ENCODE measurements at places on chromosomes 3 and 15. TPM values are rescaled to one million over a fixed set of nuclear protein-coding genes. Genes with fewer than 3 reads are reported as not detected.

- DNase-seq, result no peak
Observed at GRCh38 chr3:172454180-172454579, 5.9 kb upstream of the GHSR start.

DNA sequence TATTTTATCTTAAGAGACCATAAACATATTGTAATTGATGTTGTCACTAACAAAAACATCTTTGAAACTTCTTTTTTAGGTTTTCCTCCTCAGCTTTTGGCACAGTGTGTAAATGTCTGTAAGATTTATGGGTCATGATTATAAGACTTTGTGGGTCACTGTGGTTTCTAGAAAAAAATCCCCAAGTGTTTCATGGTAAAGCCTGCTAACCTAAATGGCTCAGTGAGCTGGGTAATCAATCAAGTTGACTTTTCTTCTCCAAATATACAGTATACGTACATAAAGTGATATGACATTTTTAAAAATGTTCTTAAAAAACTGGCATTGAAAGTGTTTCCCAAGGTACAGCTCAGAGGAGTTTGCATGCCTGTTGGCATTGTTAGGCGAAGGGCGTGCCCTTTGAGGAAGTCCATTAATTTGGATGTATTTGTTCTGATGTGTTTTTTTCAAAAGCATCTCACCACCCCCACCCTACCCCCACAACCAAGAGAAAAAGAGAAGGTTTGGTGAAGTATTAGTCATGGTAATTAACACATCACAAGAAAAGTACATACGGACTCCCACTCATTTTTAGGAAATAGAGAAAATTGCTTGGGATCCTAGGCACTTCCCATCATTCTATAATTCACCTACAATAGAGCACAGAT, 385.4 kb upstream of the LRRC3B start:
- DNase-seq, result no peak

DNA sequence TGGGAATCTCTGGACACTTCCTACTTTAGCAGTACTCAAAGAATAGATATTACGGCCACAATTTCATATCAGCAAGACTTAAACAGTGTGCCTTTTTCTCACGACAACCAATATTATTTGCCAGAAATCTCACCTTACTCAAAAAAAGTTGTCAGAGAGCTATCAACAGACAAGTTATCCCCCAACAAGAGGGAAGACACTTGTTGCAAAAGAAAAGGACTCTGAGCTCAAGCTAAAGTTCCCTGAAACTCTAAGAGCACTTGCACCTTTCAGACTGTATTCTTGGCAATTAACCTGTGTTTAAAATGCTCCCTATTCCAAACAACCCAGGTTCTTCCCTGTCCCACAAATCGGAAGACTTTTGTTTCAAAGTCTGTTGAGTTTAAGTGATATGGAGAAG, 4.5 kb downstream of the LRIG1 start:
- no peak for DNase-seq

- DNase-seq, result no peak
Observed at GRCh38 chr3:185365291-185366073, 2.5 kb downstream of the MAP3K13 start.

PLSCR4 gene
- 56.9 TPM for total RNA-seq

DNA sequence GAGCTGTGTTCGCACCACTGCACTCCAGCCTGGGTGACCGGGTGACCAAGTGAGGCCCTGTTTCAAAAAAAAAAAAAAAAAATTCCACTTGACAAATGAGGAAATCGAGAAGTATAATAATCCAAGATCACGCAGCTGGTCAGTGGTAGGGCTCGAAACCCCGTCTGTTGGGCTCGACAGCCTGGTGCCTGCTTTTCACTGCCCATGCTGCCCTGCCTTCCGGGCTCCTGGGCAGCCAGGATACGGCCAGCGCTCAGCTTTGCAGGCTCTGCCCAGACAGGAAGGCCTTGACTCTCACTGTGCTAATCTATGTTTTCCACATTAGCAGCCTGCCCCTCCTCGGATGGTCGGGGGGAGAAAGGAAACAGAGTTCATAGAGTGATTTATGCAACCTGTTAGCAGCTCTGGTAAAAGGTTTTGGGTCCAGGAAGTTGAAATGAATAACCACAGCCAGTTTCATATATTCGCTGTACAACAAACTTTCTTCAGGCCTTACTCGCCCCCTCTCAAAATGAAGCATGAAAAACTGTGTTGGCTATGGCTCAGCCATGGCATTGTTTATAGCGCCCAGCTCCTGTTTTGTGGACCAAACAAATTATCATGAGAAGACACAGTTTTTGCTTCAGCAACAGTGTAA, 108.8 kb downstream of the XXYLT1 start:
- DNase-seq, result no peak

- no peak for DNase-seq
Observed at GRCh38 chr15:71588746-71589145, 221.6 kb upstream of the NR2E3 start.

FOXB1 gene
- not detected for total RNA-seq

DNA sequence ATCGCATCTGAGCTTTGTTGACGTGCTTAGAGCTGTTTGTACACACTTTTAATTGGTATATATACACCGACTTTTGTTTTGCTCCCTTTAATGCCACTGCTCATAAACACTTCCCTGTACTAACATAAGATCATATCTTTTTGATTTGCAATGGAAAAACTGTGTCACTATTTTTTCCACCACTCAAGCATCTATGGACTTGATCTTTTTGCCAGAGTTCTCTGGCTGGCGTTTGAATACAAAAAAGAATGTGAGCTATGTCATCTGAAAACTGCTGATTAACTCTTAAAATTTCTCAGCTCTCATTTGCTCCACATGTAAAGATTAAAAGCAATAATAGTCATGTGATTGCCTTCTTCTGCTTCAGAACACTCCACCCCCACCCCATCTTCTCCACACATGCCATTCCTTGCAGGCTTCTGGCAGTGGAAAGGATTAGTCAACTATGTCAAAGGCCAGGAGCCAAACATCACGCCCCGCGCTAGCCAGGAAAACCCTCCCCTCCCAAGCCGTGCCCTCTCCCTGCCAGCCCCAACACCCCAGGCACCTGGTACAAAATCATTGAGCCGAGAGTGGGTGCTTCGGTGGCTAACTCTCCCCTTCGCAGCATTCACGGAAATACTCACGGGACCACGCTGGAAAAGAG, 123.4 kb upstream of the MEF2A start:
- DNase-seq, result peak; percentile 68

DNA sequence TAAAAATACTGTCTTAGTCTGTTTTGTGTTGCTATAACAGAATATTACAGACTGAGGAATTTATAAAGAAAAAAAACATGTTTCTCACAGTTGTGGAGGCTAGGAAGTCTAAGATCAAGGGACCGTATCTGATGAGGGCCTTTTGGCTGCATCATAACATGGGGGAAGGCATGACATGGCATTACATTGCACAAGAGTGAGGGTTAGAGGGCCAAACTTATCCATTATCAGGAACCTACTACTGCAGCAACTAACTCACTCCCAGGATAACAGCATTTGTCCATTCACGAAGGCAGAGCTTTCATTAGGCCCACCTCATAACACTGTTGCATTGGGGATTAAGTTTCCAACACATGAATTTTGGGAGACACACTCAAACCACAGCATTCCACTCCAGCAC, 30.3 kb downstream of the SYN2 start:
- DNase-seq, result no peak

DNA sequence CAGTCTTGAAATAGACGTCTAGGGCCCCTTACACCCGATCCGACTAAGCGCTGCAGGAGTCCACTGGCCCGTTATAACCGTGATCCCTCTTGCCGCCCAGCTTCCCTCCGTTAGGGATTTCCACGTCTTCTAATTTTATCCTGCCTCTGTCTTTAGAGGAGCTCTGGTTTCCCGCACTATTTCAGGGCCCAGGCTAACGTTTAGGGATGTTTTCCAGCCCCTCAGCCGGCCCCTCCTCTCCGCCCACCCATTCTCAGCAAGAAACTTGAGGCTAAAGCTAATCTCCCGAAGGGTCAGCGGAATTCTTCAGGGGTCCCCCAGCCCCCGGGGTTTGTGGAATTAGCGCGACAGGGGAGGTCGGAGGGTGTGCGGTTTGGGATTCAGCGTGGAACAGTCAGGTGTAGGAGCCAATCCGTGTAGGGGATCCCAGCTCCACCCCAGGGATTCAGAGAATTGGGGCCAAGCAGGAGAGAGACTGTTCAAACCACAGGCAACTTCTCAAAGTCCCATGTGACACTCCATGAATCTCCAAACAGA, 1.6 kb downstream of the PTX3 start:
- no peak for DNase-seq

DNA sequence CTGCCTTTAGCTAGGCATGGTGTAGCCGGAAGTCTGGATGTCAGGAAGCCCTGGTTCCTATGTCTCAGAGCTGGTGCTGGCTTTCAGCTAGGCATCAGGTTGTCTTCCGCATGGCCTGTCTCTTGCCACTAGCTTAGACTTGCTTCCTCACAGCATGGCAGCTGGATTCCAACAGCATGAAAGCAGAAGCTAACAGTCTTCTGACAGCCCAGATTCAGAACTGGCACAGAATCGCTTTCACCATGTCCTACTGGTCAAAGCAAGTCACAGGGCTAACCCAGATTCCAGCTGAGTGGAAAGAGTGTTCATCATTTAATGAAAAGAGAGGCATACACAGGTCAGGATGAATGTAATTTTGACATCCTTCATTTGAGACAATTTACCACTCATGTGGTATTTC, 1050.5 kb downstream of the ROBO2 start:
- no peak for DNase-seq

GDPGP1 gene
- 12.4 TPM for total RNA-seq

SAMMSON gene
- not detected for total RNA-seq

DNA sequence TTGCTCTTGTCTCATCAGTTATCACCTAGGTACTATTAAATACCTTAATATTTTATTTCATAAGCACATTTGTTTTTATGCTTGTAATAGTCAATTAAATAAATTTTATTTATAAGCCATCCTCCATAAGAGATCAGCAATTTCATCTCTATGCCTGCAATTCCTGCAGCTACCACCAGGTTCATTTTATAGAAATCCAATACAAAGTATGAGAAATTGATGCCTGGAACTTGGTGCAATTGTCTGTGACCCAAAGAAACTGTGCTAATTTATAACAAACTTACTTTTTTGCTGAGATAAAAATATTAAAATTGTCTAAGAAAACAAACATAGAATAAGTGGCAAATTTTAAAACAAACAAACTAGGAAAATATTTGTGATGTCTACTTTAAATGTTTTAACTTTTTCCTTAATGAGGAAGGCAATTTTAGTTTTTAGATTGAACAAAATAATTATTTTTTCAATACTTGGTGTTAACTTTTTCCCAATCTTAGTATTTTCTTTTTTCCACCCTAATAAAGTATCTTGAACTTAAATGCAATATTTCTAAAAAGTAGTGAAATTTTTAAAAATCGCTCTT, 1026.6 kb downstream of the ROBO1 start:
- DNase-seq, result no peak

SLCO2A1 gene
- 2.2 TPM for total RNA-seq

GOLGA8Q gene
- total RNA-seq, result not detected

GRCh38 chr3:115503394-115503793, 119.9 kb upstream of the GAP43 start:
- no peak for DNase-seq

DNA sequence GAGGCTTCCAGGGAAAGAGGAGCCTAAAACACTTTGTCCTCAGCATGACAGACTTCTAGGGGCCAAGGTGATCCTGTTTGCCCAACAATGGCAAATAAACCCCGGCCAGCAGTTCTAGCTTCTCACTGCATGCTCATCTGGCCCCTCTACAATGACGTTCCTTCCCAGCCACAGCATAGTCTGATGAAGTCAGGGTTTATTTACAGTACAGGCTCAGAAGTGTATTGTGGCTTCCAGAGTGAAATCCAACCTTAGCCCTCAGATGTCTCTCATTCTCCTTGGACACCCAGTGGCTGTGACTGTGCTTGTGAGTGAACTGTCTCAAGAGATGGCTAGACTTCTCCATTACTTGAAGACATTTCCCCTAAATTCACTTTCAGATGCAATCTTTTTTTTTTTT, 40.8 kb downstream of the BFSP2 start:
- DNase-seq, result no peak

DNA sequence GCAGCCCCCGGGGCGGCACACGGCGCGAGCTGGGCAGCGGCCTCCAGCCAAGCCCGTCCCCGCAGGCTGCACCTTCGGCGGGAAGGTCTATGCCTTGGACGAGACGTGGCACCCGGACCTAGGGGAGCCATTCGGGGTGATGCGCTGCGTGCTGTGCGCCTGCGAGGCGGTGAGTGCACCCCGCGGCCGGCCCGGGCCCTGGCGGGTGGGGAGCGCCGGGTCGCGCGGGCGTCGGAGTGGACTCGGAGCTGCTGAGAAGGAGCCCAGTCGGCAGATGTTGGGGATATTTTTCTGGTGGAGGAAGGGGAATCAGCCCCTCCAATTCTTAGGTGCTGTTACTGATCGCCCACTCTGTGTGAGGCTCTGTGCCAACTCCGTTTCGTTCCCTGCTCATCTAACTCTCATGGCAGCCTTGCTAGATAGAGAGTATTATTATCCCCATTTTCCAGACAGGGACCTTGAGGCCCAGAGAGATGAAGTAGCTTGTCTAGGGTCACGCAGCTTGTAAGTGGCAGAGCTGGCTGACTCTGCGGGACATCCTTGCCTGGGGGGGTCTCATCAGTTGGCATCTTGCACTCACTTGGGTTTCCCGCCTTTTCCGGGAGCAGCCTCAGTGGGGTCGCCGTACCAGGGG, 890 bp downstream of the CHRD start:
- DNase-seq, result no peak

CCR9 gene
- not detected for total RNA-seq

- no peak for DNase-seq
Observed at GRCh38 chr3:174169736-174170135, 689.4 kb upstream of the NAALADL2 start.

DNA sequence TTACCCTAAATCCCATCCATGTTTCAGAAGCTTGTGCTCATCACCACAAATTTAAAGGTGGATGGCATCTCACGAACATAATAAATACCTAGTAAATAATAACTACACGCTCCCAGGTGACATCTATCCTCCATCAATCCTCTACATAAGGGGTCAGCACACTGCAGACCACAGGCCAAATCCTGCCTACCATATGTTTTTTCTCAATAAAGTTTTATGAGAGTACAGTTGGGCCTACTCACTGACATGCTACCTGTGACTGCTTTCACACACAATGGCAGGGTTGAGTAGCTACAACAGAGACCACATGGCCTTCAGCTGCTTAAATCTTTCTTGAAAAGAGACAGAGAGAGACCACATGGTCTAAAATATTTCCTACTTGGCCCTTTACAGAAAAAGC, 105.9 kb downstream of the LMLN start:
- DNase-seq, result no peak

FSD2 gene
- total RNA-seq, result not detected

DNA sequence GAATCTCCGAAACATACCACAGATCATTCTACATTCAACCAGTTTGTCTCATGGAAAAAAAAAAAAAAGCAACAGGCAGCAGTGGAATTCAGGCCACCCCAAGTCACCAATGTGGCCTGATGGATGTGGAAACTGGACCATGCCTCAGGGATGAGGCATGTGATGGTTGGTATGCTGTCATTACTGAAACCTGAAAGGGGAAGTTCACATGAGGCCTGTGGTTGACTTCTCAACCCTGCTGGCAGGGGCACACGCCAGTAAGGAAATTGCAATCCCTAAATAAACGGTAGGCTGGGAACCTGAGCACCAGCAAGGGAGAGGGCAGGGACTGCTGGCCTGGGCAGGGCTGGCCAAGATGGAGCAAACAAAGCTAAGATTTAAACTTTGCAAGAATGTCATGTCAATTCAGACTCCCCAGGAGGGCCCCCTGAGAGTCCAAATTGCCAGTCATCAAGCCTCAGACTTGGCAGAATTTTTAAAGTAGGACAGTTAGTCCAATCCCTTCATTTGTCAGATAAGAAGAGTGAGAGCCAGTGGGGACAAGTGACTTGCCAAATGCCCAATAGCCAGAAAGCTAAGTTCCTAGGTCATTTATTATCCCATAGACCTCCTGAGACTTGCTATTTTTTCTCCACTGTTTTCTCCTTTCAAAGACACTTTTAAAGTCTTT, 310.4 kb downstream of the ERC2 start:
- no peak for DNase-seq

Measured in glomerular endothelial cell (primary cell).